ENCODE measurements at places on chromosomes 6 and 20.

- DNase-seq: no peak
Measured at GRCh38 chr6:79111549-79111948, 33.5 kb upstream of the PHIP start.

DNA sequence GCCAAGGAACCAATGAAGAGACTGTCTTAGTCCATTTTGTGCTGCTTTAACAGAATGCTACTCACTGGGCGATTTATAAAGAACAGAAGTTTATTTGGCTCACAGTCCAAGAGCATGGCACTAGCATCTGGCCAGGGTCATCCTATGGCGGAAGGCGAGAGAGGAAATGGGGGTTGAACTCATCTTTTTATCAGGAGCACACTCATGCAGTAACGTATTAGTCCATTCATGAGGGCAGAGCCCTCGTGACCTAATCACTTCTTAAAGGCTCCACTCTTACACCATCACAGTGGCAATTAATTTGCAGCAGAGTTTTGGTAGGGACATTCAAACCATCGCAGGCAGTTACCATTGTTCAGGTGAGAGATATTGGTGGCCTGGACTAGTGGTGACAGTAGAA lies 8.5 kb downstream of the ARFGEF2 start:
- no peak for DNase-seq

- no peak for DNase-seq
Measured at GRCh38 chr6:105485456-105485855, 82.6 kb upstream of the PREP start.

DNA sequence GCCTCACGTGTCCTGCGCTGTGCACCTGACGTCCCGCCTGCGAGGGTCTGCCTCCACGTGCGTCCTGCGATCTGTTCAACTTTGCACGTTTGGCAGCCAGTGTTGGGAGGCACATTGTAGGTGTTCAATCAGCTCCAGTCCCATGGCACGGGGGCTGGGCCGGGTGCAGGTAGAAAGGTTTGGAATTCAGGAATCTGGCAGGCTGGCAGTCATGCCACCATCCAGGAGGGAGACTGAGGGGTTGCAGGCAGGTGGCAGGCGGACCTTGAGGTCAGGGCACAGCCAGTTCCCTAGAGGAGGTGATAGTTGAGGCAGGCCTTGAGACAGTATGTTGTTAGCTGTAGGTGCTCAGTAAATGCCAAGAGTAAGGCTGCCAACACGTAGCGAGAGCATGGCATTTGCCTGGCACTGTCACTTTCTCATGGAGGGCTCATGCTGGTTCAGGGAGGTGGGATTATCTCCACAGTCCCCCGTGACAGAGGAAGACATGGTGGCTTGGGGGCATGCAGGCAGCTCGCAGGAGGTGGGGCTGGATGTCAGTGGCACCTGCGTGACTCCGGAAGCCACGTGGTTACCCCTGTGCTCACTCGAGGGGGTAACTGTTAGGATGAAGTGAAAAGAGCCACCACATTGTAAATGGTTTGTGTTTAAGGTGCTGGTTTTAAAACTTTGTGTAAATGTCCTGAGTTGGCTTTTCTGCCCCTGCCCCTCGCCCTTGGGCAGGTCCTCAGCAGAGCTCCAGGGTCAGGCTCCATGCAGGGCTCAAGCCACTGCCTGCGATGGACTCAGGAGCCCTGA lies 111.8 kb upstream of the FRMD1 start:
- DNase-seq: no peak

- peak; percentile 84 for DNase-seq
Measured at GRCh38 chr6:72182337-72183246, 296.2 kb downstream of the RIMS1 start.

DNA sequence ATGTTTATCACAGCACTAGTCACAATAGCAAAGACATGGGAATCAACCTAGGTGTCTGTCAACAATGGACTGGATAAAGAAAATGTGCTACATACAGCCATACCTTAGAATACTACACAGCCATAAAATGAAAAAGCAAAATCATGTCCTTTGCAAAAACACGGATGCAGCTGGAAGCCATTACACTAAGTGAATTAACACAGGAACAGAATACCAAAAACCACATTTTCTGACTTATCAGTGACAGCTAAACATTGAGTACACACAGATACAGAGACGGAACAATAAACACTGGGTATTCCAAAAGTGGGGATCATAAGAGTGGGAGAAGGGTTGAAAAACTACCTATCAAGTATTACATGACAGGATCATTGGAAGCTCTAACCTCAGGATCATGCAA lies 43.3 kb upstream of the DST start:
- no peak for DNase-seq

DNA sequence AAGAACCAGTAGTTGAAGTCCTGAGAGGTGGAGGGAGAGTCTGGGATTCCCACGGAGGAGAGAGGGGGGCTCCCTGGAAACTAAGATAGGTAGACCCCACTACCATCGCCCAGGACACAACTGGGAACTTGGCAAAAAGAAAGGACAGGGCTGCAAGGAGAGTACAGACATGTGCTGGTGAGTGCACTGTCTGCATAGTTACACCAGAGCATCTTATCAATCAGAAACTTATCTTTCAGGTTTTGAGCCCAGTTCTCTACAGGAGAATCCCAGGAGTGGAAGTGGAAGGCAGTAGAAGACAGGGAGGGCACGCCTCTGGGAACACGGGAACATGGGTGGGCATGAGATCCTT lies 12.2 kb downstream of the NFKBIL1 start:
- no peak for DNase-seq

DNA sequence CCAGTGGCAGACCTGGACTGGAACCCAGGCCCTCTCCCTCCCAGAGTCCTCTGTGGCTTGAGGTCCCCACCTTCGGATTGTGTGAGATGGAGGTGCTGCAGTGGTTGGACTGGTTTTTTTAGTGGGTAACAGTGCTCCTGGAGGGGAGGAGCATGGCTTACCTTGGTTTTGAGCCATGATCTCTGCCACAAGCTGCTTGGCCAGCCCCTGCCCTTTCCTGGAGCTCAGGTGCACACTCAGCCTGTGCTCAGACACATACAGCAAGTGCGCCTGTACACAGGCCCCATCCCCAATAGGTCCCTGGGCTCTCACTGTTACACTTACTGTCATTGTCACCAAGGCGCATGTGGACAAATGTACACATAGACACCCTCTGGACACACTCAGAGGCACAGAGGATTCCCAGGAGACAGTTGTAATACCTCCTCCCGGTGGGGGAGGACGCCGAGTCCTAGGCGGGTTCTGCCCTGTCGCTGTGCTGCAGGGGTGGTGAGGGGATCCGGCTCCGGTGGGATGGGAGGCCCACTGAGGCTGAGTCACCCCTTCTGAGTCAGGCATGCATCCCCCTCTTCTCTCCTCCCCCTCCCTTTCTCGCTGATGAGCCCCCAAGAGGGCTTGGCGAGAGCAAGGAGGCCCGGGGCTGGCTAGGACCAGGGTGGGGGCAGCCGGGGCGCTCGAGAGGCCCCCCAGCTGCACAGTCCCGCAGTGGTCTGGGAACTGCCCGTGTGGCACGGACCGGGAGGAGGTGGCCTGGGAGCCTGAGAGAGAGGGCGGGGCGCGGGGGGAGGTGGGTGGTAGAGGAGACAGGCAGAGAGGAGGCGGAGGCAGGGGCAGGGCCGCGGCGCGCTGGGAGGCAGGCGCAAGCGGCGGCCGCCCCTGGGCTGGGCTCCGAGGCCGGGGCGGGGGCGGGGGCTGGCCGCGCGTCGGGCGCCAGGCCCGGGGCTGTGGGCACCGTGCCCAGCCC lies 522 bp upstream of the EPB41L1 start:
- peak; percentile 95 for DNase-seq

GRCh38 chr20:44788706-44789456 lies 21.5 kb downstream of the RIMS4 start:
- no peak for DNase-seq

DNA sequence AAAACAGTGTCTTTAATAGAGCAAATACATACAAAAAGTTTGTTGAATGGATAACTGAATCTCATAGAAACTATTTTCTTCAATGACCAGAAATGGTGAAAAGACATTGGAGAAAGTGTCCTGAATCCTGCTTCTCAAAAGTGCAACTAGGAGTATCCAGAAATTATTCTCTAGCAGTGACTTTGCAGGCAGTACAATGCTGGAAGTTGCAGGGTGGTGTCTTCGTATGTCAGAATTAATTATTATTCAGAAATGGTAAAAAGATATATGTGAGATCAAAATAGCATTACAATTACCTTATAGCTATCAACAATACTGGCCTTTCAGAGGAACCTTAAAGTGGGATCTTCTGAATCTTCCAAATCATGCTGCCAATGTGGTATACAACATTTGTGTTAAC lies 10.0 kb downstream of the FRK start:
- DNase-seq: no peak

- DNase-seq: no peak
Measured at GRCh38 chr20:57429580-57430200, 38.5 kb downstream of the RBM38 start.

DNA sequence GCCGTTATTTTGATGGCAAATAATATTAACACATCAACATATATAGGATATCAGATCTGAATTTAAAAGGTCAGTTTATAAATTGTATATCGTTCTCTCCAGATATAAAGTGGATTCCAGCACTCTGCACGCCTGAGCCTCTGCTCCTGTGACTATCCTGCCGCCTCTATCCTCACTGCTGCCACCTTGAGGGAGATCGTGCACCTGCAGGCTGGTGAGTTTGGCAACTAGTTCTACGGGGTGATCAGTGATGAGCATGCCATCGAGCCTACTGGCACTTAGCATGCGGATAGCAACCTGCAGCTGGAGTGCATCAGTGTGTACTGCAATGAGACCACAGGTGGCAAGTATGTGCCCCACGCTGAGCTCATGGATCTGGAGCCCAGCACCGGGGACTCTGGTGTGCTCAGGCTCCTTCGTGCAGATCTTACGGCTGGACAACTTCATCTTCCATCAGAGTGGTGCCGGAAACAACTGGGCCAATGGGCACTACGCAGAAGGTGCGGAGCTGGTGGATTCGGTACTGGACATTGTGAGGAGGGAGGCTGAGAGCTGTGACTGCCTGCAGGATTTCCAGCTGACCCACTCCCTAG lies 84.9 kb downstream of the FBXO5 start:
- DNase-seq: peak; percentile 76

GRCh38 chr6:13331516-13332348 lies 3.4 kb upstream of the TBC1D7 start:
- DNase-seq: no peak

DNA sequence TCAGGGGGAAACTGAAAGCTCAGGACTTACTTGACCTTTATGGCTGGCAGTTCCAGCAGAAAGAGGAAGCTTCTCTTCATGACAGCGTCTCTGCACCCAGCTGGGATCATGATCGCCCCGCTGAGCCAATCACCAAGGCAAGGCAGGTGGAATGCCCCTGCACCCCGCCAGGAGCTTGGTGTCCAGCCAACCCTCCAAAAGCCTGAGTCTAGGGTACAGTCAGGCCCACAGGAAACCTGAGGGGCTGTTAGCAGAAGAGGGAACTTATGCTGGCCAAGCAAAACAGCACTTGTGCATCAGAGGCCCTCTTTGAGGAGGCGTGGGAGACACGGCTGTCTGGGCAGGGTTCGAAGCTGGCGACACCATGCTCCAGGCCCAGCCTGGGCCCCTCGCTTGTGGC lies 188.3 kb upstream of the GMDS start:
- no peak for DNase-seq

GRCh38 chr6:6701864-6702263 lies 113.3 kb downstream of the LY86 start:
- no peak for DNase-seq

DNA sequence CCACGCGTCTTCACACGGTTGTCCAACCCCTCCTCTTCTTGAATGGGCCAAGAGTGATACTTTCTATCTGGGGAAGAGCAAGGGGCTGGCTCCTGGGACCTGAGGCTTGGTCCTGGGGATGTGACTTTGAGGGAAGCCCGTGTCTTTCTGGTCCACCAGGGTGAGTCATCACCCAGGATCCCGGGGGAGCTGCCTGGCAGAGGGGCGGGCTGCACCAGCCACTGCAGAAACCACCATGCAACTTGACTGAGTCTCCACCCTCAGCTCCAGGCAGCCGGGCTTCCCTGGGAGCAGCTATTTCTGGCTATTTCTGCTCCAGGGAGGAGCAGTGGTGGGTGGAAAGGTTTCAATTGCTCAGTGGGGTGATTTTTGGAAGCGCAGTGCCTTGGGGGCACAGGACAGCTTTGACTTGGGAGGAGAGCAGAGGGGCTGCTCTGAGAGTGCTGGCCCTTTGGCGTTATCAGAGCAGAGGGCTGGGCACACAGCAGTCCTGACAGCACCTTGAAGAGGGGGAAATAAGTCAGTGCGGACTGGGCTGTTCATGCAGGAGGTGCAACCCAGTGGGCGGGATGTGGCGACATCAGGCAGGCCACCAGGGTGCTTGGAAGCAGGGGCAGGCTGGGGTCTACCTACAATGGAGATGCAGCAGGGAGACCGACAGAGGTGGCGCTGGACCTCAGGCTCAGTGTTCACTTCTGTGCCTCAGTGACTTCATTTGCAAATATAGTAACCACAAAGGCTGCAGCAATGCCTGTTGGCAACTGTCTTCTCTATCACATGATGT lies 45.1 kb upstream of the FAM83D start:
- peak; percentile 23 for DNase-seq

- no peak for DNase-seq
Measured at GRCh38 chr20:19411811-19412210, 199.4 kb downstream of the SLC24A3 start.

- no peak for DNase-seq
Measured at GRCh38 chr6:17057322-17057721, 44.5 kb upstream of the STMND1 start.

GRCh38 chr6:98787435-98787834 lies 46.9 kb upstream of the POU3F2 start:
- DNase-seq: no peak

- DNase-seq: no peak
Measured at GRCh38 chr6:53244399-53244931, 95.8 kb upstream of the GCM1 start.

DNA sequence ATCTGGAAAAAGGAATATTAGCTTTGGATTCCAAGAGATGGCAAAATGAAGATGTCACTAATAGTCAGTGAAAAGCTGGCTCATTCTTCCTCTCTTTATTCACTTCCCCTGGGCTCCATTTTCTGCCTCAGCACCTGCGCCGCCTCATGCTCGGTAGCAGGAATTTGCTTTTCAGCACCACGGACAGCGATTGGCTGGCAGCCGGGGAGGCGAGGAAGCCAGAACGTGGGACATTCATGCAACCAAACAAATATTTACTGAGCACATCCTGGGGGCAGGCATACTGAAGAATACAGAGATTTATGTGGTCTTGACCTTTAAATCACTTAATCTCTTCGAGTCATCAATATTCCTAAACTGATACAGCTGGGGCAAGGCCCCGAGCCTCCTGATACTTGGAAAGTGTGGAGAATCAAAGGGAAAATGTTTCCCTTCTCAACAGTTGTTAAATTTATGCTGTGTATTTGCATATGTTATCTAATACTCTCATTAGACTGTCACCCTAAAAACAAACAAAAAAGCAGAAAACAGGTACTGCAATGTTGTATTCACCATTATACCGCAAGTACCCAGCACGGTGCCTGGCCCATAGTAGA lies 12.1 kb upstream of the PDYN start:
- peak; percentile 78 for DNase-seq

- DNase-seq: no peak
Measured at GRCh38 chr6:99467509-99468106, 42.5 kb upstream of the PNISR start.

- DNase-seq: no peak
Measured at GRCh38 chr20:9149087-9149486, 80.2 kb downstream of the PLCB4 start.
